Panc1 (cell line): ENCODE measurements at places on chromosomes 6 and 20. TPM values are rescaled to one million over a fixed set of nuclear protein-coding genes. Genes with fewer than 3 reads are reported as not detected.
A peak's percentile ranks its signal among the peaks of the same experiment; 100 is the strongest.

DNA sequence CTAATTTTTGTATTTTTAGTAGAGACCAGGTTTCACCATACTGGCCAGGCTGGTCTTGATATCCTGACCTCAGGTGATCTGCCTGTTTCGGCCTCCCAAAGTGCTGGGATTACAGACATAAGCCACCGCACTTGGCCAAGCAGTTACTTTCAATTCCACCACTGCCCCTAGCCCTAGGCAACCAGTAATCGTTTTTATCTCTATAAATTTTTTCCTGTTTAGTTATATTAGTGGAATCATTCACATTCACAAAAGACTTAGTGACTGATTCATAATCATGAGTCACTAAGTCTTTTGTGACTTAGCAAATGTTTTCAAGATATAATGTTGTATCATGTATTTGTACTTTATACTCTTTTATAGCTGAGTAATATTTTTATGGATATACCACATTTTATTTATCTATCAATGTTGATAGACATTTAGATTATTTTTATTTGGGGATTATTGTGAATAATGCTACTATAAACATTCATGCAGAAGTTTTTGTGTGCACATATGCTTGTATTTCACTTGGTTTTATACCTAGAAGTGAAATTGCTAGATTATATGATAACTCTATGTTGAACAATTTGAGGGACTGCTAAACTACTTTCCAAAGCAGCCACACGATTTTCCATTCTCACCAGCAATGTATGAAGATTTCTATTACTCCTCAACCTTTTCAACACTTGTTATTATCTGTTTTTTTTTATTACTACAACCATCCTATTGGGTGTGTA, 421.4 kb upstream of the ID4 start:
- H3K4me3 ChIP-seq: no peak overlapping the region
- no peaks in the 10 kb centered on the region for H3K4me1 ChIP-seq
- no peak for DNase-seq
- H3K27ac ChIP-seq: no peak overlapping the region

DNA sequence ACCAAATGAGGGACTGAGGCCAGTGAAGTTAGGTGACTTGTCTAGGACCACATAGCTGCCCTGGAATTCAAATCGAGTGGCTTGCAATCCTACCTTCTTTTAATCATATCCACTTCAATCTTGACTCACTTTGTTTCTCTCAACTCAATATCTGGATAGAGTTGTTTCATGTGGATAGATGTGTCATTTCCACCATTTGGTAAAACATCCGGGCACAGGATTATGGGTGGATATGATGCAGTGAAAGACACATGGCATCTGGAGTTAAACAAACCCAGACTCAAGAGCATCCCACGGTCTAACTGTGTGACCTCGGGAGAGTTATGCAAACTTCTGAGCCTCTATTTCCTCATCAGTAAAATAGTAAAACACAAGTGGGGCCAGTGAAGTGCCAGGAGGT, 103.6 kb upstream of the CNKSR3 start:
- DNase-seq: no peak
- peak overlapping the region; percentile 4; the same call in 1 of the 2 replicates for H3K27ac ChIP-seq
- H3K36me3 ChIP-seq: no peaks in the 10 kb centered on the region
- H3K4me1 ChIP-seq: peaks cover 12% of the 10 kb centered on the region
- H3K4me3 ChIP-seq: no peak overlapping the region

DNA sequence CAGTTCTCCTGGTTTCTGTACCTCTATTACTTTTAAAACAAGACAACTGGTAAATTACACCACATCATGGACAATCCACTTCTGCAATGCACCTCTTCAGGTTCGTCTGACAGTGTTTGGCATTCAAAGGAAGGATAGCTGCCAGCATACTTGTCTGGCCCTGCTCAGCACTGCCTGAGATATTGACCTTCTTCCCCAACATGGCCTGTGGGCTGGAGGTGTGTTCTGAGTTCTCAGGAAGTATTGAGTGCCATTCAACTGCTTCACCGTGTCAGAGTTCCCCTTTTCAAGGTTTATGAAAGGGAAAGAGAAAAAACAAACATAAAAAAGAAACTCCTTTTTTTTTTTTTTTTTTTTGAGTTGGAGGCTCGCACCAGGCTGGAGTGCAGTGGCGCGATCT, 267.9 kb upstream of the SASH1 start:
- no peak overlapping the region for H3K27ac ChIP-seq
- no peaks in the 10 kb centered on the region for H3K27me3 ChIP-seq
- H3K4me1 ChIP-seq: no peaks in the 10 kb centered on the region

DNA sequence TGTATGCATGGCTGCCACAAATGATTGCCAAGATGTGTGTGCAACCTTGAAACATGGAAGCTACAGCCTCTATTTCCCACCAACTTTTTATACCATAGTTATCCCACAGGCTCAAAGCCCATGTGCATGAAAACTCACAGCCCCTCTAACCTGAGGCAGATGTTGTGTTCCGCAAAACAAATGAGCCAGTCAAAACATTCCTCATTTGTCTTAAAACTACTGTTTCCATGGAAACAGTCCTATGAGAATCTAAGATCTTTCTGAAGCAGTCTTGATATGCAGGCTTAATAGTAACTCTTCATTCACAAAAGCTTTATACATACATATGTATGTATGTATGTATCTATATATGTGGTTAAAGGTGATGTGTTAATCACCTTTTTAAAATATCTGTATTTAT, 31.2 kb upstream of the MANEA start:
- no peaks in the 10 kb centered on the region for H3K36me3 ChIP-seq
- no peaks in the 10 kb centered on the region for H3K4me1 ChIP-seq
- H3K27ac ChIP-seq: no peak overlapping the region
- no peak overlapping the region for H3K4me3 ChIP-seq

- H3K4me3 ChIP-seq: no peak overlapping the region
- no peak for DNase-seq
- no peaks in the 10 kb centered on the region for H3K27me3 ChIP-seq
Observed at GRCh38 chr6:162198925-162199324, 528.6 kb downstream of the PRKN start.

GRCh38 chr6:30547454-30547853, 8.8 kb downstream of the GNL1 start:
- H3K27me3 ChIP-seq: no peaks in the 10 kb centered on the region
- H3K27ac ChIP-seq: no peak overlapping the region
- H3K4me1 ChIP-seq: no peaks in the 10 kb centered on the region
- H3K36me3 ChIP-seq: peaks cover 1% of the 10 kb centered on the region; the same call in 1 of the 2 replicates

DNA sequence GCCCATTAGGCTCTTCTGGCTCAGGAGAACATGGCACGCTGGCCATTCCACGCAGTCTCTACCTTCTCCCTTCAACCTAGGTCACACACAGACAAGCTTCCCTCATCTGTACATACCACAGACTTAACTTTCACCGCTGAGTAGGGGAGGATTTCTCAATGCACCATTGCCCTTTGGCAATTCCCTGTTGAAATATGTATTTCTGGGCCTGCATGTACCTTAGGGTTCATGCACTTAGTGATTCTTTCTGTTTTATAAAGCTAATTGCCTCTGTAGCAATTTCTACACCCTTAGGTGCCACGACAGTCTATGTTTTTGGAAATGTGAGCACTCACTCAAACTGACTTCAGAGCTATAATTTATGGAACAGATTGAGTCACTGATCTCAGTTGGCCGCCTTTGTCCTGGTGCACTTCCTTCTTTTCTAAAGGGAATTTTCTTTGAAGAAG, 253.8 kb upstream of the PRDM1 start:
- no peak overlapping the region for H3K4me3 ChIP-seq
- no peaks in the 10 kb centered on the region for H3K27me3 ChIP-seq
- no peaks in the 10 kb centered on the region for H3K36me3 ChIP-seq
- no peaks in the 10 kb centered on the region for H3K4me1 ChIP-seq

GRCh38 chr6:85412911-85413430, 36.9 kb upstream of the NT5E start:
- no peaks in the 10 kb centered on the region for H3K36me3 ChIP-seq
- no peak overlapping the region for H3K4me3 ChIP-seq
- DNase-seq: no peak
- H3K27ac ChIP-seq: no peak overlapping the region
- no peaks in the 10 kb centered on the region for H3K4me1 ChIP-seq

HCK gene
- total RNA-seq: 0.98 TPM
